ENCODE measurements at places on chromosomes 6 and 20.

GRCh38 chr6:91433660-91434534 is 847.0 kb upstream of the MAP3K7 start:
- no peak for DNase-seq

- no peak for DNase-seq
These were observed 20.5 kb upstream of the CDKN1A start for GRCh38 chr6:36657942-36658544.

DNA sequence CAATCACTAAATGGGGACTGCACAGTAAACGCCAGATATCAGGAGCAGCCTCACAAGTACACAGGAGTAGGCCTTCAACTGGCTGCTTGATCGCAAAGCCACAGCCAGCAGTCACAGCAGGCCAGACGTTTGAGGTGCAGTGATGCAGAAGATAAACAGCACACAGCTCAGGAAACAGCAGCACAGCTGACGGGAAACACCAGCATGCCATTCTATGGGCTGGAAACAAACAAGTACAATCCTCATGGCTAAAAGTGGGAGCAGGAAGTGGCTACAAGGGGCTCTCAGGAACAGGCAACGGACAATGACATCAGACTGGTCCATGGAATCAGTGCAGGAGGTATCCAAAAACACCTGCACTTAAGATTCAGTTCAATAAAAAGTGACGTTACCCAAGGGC is 111.0 kb downstream of the DTNBP1 start:
- no peak for DNase-seq

- peak; percentile 3 for DNase-seq
These were observed 667 bp downstream of the CAP2 start for GRCh38 chr6:17393892-17394631.

DNA sequence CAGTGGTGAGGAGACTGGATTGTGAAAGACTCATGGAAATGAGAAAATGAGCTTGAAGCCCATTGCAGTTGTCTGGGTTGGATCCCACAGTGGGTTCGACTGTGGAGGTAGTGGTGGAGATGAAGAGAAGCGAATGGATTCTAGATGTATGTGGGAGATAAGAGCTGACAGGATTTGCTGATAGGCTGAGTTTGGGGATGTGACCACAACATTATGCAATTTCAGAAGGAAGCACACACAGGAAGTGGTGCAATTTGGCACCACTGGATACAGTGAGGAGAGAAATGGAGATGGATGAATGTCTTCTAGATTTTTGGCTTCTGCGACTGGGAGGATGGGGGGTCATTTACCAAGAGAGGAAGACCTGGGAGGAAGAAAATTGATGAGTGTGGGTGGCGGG is 64.4 kb upstream of the MAFB start:
- no peak for DNase-seq

DNA sequence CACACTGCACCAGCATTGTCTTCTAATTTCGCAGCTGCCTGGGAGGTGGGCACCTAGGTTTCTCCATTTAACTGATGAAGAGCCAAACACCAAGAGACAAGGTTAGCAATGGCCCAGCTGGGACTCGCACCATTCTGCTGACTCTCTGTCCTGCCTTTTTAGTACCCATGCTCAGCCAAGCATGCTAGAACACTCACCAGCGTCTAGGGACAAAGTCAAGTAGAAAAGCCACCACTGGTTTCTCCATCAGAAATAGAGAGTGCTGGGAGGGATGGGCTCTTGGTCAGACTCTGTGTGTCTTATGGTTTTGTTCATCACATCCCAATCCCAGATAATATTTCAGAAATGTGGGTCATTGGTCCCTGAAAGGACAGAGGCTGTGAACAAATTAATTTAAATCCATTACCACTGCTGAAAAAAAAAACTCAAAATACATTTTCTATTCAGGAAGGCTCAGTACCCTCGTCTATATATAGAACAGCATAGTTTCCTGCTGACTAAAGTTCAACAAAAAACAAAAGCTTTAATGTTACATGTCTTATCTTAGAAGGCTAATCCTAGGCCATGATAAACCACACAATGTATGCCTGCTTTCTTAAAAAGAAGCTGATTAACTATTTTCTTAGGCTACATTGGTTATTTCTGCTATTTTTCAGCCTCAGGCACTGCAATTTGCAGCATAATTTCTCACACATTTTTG is 111.0 kb downstream of the TBC1D7 start:
- DNase-seq, result no peak

- no peak for DNase-seq
These were observed 2.0 kb upstream of the FOXC1 start for GRCh38 chr6:1607516-1608221.

GRCh38 chr20:5863040-5863833 is 87.1 kb downstream of the TRMT6 start:
- DNase-seq, result no peak

GRCh38 chr6:141050471-141050870 is 1082.3 kb upstream of the GJE1 start:
- no peak for DNase-seq

GRCh38 chr6:75402296-75402695 is 91.3 kb downstream of the FILIP1 start:
- DNase-seq, result no peak

DNA sequence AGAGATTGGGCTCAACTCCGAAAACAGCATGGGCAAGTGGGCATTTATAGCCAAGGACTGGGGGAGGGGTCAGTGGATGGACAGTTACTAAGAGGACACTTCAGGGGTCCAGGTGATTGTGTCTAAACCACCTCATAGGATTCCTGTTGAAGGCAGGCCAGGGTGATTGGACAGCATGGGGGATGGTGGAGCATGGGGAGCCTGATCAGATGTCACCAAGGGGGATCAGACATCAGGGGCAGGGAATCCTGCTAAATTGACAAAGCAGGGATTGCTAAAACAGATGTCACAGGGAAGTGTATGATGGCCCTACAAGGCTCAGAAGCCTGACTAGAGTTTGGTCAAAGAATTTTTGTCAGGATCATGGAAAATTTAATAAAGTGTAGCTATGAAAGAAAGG is 2.4 kb upstream of the PYGB start:
- DNase-seq, result no peak

- no peak for DNase-seq
These were observed 95.5 kb upstream of the LGSN start for GRCh38 chr6:63415286-63415685.

- DNase-seq, result no peak
These were observed 61.0 kb downstream of the ARHGAP18 start for GRCh38 chr6:129648819-129649491.

DNA sequence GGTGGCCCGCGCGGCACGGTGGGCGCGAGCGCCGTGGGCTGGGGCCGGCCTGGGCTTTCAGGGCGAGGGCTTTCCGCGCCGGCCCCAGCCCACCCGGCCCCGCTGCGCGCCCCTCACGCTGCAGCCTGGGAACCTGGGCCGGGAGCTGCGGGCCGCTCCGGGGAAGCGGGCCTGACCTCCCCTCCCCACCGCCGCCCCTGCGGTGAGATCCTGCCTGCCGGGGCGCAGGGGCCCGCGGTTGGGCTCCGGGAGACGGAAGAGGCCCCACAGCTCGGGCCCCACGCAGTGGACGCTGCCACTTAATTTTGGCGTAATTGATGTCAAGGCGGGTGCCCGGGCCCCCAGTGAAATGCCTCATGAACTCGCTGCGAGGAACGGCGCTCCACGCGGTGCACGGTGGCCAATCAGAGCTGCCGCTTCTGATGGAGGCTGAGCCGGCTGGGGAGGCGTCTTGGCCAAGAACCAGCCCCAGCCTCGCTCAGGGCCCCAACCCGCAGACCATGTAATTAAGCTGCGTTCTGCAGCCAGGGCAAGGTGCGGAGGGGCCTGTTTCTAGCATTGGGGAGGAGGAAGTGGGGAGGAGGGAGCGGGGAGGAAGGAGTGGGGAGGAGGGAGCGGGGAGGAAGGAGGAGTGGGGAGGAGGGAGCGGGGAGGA is 96.1 kb upstream of the BHLHE23 start:
- DNase-seq, result peak; percentile 60

Data from stimulated activated CD4-positive, alpha-beta T cell treated with anti-CD3 and anti-CD28 coated beads, Interleukin-4, amount 100 ng/mL, for 48 hours (primary cell).